HL-60 (cell line): ENCODE measurements at places on chromosomes 13 and 19.

GRCh38 chr19:18287836-18288772 is 6.7 kb upstream of the JUND start:
- DNase-seq, result no peak

DNA sequence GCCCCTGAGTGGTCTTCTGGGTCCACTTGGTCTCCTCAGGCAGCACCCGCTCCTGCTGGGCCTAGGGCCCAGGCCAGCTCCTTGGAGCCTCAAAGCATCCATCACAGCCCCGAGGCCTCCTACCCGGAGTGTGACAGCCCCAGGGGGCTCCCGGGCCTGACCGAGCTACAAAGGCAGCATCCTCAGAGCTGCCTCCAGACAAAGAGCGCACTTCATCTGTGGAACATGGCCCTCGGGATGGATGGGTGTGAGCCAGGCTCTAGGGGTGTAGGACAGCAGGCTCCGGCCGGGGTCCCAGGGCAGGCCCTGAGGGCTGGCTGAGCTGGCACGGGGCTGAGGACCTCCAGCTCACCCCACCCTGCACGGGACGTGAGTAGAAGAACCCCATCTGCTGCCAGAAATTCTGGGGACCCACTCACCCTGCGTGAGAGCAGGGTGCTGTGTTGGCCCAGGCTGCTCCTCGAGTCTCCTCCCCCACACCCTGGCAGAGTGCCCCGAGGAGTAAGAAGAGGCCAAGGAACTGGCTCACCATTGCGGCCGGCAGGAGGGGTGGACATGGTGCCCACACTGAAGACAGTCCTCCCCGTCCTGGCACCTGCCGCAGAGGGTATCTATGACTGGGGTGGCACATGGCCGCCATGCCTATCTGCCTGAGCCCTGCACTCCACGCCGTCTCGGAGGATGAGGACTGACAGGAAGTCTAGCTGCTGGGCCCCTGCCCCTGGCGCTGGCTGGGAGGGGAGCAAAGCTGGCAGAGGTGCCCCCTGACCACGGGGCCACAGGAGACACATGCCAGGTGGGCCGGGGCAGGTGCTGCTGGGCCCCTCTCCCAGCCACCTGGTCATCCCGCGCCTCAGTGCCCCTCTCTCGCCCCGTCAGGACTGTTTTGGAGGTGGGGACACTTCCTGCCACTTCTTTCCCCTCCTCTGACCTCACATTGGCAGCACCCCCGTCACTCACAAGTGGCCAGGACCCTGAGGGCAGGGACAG is 22.3 kb downstream of the CEBPG start:
- no peak for DNase-seq

DNA sequence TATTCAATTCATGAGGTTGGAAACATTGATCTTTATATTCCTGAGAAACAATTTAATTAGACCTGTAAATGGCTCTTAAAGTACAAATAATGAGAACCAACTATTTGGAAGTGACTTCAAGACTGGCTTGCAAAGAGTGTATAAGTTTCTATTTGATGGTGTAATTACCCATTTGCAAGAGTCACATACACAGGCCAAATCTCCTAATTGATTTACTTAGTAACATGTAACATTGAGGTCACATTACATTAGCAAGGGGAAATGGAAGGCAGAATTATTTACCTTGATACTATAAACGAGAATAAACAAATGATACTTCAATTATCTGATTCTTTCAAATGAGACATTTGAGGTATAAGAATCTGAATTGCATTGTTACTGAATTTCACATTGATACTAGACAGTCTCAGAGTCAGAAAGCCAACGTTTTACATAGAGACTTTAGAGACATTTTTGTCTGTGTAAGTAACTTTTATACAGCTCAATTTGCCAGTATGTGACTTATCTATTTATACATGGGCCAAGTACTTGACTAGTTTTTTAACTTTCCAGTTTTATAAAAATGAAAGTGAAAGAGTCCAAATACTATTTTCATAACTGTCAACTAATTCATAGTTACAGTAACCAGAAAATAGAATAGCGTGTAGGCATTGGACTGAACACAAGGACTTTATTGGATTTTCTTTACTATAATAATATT is 95.6 kb upstream of the RFC3 start:
- no peak for DNase-seq

DNA sequence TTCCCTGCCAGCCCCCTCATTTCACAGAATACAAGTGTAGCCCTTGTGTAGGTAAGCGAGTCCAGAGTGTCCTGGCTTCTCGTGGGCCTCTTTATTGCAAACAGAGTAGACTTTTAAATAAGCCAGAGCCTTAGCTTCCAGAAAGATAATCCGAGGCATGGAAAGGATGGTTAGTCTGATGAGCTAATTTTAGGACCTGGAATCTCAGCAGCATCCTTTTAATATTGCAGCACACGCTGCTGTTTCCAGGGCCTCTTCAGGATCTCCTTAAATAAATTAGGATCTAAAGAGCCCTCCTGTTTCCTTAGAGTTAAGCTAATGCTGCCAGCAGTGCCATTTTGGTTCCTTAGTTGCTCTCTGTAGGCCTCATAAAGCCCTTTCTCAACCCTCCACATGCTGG is 99.2 kb downstream of the RFC3 start:
- DNase-seq, result no peak

DNA sequence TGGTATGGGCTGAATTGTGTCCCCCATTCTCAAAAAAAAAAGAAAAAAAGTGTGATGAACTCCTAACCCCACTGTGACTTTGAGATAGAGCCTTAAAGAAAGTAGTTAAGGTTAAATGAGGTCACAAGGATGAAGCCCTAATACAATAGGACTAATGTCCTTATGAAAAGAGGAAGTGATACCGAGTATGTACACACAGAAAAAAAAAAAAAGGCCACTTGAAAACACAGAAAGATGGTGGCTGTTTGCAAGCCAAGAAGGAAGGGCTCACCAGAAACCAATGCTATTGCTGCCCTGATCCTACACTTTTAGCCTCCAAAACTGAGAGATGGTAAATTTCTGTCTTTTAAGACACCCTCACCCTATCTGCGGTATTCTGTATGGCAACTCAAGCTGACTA is 955.6 kb downstream of the PCDH17 start:
- no peak for DNase-seq

GRCh38 chr13:26401069-26401468 is 147.1 kb downstream of the CDK8 start:
- DNase-seq, result no peak

- DNase-seq, result no peak
Observed at GRCh38 chr13:99308471-99309087, 1.4 kb upstream of the GPR183 start.

DNA sequence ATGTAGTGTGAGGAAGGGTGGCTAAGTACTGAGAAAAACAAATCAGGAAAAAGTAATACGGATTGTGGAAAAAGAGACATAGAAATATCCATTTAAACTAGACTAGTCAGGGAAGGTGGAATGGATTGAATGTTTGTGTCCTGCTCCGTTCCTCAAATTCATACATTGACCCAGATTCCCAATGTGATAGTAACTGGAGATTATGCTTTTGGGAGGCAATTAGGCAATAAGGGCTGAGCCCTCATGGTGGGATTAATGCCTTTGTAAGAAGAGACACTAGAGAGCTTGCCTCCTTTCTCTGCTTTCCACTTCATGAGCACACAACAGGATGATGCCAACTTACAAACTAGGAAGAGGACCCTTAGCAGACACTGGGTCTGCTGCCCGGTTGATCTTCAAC is 765.2 kb upstream of the GPC6 start:
- DNase-seq, result no peak

DNA sequence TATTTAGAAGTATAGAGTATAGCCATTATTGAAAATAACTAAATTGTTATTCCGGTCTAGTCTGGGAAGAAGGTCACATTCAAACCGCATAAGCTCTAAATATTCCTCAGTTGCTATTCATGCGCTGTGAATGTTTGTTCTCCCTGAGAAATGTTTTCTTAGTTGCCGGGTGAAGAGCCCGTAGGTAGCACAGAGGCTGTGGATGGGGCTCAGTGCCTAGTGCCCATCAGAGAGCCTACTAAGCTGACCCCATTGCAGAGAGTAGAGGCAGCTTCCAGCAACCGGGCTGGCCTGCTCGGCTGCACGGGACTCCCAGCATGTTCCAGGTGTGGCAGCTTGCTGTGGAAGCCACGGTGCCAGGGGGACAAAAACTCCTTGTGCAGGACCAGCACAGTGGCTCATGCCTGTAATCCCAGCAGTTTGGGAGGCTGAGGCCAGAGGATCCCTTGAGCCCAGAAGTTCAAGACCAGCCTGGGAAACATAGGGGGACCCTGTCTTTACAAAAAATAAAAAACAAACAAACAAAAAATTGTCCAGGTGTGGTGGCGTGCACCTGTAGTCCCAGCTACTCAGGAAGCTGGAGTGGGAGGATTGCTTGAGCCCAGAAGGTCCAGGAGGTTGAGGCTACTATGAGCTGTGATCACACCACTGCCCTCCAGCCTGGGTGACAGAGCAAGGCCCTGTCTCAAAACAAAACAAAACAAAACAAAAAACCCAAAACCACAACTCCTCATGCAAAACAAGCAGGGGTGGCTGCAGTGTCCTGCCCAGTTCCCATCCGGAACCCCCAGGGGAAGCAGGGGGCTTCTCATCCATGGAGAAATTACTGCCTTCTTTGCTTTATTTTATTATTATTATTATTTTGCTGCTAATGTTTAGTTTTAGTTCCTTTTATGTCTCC is 82.5 kb downstream of the KCTD15 start:
- DNase-seq, result no peak

- DNase-seq, result no peak
Observed at GRCh38 chr13:82062772-82063171, 1721.8 kb upstream of the SPRY2 start.

- no peak for DNase-seq
Observed at GRCh38 chr13:60009300-60010253, 154.2 kb downstream of the DIAPH3 start.

- DNase-seq, result no peak
Observed at GRCh38 chr13:100825557-100825956, 151.0 kb upstream of the TMTC4 start.

DNA sequence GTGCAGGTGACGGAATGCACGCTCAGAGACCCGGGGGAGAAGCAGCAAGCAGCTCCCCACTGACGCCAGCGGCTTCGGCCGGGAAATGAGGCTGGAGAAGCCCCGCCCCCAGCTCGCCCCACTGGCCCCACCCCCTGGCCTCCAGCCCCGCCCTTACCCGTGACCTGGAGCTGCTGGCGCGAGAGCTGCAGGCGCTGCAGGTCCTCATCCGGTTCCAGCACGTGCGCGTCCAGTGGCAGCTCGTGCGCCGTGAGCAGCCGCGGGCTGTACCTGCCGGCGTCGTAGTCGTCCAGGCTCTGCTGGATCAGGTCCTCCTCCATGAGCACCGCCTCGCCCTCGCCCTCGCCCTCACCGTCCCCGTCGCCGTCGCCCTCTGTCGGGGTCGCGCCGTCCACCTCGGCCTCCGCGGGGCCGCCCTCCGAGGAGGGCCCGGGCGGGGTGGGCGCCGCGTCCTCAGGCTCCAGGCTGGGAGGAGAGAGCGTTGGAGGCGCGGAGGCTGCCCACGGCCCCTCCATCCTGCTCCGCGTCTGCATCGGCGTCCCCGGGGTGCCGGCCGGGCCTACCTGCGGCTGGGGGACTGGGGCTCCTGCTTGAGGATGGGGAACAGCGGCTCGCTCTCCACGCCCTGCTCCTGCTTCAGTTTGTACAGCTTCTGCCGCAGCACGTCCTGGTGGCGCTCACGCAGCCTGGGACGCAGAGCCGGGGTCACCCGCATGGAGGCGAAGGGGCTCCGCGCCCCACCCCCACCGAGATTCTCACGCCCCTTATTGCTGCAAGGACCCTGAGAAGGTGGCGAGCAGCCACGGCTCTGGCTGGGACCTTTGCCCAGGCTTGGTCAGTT is 6.4 kb upstream of the TBXA2R start:
- no peak for DNase-seq

DNA sequence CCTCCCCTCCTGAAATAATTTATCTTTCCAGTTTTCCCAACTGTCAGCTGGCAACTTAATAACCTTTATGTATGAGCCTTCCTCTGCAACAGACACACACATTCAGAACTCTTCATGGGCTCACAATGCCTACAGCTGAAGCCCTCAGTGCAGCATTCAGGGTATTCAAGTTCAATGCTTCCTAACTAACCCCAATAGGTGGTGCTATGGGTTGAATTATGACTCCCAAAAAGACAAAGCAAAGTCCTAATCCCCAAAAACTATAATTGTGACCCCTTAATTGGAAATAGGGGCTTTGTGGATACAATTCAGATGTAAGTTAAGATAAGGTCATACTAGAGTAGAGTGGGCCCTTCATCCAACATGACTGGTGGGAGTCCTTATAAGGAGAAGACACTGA is 202.2 kb downstream of the SUCLA2 start:
- DNase-seq, result no peak

DNA sequence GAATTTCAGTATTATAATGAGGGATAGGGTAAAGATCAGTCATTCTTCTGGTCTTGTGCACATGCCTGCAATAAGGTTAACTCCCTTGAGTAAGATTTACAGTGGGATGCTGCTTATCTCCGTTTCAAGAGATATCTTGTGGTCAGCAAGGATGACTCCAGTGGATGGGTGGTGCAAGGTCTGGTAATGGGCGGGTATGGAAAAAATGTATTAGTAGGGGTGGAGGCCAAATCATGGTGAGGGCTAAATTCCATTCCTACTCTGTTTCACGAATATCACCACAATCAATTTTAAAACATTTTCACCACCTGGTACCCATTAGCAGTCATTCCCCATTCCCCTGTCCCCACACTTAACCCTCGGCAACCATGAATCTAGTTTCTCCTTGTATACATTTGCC is 40.6 kb downstream of the CCDC122 start:
- no peak for DNase-seq

GRCh38 chr19:31516756-31517155 is 167.5 kb upstream of the TSHZ3 start:
- DNase-seq, result no peak

DNA sequence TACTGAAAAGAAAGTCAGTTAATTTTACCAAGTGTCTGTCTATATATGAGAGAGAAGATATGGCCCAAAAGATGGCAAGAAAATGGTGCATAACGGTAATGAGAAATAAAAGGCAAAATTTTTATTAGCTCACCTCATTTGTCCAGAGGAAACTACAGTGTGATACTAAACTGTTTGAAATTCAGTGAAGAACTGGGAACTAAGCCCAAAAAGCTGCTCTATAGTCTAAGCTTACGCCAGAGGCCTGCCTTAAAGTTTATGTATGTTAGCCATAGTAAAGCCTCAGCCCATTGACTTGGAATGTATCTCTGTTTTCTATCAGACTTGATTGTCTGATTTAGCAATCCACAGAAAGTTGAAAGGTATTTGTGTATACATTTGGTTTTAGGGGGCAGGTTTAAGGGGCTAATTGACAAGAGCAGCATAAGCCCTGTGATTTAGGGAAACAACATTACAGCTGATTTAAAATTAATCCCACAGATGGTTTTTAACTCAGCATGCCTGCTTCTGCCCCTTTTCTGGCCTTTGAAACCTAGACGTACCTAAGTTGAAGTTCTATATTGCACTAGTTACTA is 91.0 kb upstream of the MAB21L1 start:
- no peak for DNase-seq

- DNase-seq, result no peak
Observed at GRCh38 chr19:7196763-7197118, 97.5 kb downstream of the INSR start.

GRCh38 chr13:74168263-74168675 is 34.1 kb upstream of the KLF12 start:
- no peak for DNase-seq
